ENCODE measurements at places on chromosomes 13 and 19. TPM values are rescaled to one million over a fixed set of nuclear protein-coding genes. Genes with fewer than 3 reads are reported as not detected.

GRCh38 chr13:96020155-96020575 lies 33.0 kb downstream of the UGGT2 start:
- DNase-seq: peak; percentile 69

GRCh38 chr19:27777726-27778125 lies 1435.2 kb downstream of the UQCRFS1 start:
- no peak for DNase-seq

DNA sequence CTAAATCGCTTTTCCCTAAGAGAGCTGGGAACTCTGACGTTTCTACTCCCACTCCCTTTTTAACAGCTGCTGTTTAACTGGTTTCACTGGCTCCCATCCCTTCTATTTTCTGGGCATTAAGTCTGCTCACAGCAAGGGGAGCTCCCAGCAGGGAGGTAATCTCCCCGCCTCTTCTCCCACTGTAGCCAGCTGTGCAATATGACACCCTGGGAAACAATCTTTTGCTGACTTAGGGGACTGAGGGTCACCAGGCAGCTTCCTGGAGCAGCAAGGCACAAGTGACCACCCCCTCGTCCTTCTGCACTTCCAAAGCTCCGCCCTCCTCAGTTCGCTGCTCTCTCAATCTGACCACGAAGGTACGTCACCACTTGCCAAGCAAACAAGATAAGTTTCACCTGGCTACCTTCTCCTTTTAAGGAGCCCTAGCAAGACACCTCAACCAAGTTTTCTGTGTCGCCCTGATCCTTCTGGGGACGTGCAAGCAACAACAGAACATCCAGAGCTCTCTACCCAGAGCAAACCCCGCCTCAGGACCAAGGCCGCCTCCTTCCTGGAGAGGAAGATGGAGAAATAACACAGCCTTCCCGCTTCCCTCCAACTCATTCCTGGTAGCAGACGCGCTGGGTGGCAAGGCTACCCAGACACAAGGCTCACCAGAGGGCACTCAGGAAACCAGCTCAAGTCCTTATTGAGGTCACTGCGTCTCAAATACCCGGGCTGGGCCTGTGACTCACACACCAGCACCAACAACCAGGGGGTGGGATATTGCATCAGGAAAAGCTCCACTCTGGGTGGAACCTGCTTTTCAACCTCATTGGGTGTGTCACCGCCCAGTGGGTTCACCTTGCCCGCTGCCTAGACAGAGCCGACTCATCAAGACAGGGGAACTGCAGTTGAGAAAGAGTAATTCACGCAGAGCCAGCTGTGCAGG lies 92.4 kb downstream of the STK24 start:
- DNase-seq: peak; percentile 97

GRCh38 chr19:913080-913748 lies at the start of gene R3HDM4:
Gene R3HDM4 (minus strand): TSS chr19:913219. CDS start chr19:913157, 62 bp downstream.
- peak; percentile 52 for DNase-seq

PSG6 gene
- not detected for total RNA-seq

DNA sequence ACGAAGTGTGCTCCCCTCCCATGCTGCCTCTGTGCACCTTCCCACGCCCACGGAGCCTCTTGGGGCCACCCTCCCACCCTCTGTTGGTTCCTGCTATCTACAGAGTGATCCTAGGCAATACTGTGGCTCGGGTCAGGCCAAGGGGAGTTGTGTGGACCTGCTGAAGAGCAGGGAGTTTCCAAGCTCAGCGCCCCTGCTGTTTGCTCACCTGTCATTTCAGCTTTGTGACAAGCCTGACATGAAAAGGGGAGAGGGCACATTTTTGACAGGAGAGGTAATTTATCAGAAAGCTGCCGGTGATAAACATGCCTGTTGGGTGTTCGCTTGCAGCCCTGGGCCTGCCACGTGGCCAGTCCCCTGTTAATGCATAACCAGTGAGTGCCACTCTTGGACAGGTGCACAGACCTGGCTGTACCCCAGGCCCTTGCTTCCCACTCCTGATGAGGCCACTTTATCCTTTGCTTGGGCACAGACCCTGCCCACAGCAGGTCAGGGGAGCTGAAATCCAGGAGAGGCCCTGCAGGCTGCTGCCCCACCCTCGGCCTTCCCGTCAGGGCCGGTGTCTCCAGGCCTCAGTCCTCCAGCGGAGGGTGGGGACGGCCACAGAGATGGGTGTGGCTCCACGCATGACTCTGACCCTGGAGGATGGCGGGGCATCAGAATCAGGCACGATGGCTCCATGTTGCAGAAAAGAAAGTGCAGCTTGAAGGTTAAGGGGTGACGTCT lies 201.5 kb upstream of the GPR12 start:
- DNase-seq: no peak
